Activated naive CD8-positive, alpha-beta T cell treated with anti-CD3 and anti-CD28 coated beads, Interleukin-2, amount 10 ng/mL, durations not matched to agents 7 days and 5 days (primary cell): ENCODE measurements at places on chromosomes 7 and 10. TPM values are rescaled to one million over a fixed set of nuclear protein-coding genes. Genes with fewer than 3 reads are reported as not detected.

Gene HOXA13
- total RNA-seq: not detected

Gene DPYSL4
- total RNA-seq: 5.2 TPM

Gene FAM20C
- total RNA-seq: 4.1 TPM

Gene PKD2L1
- not detected for total RNA-seq

Gene PCDH15
- total RNA-seq: not detected

Gene KDM7A
- total RNA-seq: 21.2 TPM

Gene CFAP46
- not detected for total RNA-seq

Gene UCMA
- total RNA-seq: not detected

Gene SNCG
- not detected for total RNA-seq

Gene AFAP1L2
- total RNA-seq: 5.0 TPM

Gene CTAGE15
- total RNA-seq: 0.47 TPM

Gene MYOF
- total RNA-seq: 1.9 TPM

Gene CLCN1
- not detected for total RNA-seq
